ENCODE measurements at places on chromosomes 12 and 14.
A peak's percentile ranks its signal among the peaks of the same experiment; 100 is the strongest.

- DNase-seq = peak; percentile 52
Measured at GRCh38 chr14:103522649-103523574, at the start of gene CKB. Gene CKB (minus strand): TSS chr14:103522830. CDS start chr14:103522493, 337 bp downstream.

- no peak for DNase-seq
Measured at GRCh38 chr12:100402763-100403162, 45.9 kb downstream of the SLC17A8 start.

- no peak for DNase-seq
Measured at GRCh38 chr12:93173178-93173957, 204.4 kb upstream of the NUDT4 start.

DNA sequence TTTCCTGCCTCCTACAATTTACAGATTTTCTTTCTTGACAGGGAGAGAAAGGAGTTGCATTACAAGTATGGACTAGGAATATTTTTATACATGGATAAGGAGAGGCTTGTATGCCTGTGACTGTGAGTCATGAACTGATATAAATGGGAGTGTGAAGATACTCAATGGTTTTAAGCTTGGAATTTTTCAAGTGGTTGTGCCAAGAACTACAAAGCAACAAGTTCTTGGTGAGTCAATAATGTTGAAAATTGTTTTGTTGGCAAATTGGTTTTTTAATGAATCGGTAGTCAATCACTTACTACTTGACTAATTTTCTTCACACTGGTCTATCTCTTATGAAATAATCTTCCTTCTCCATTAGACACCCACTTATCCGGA is 58.9 kb upstream of the HMGA2 start:
- no peak for DNase-seq

GRCh38 chr12:536751-537245 is 77.1 kb downstream of the B4GALNT3 start:
- DNase-seq = no peak

GRCh38 chr12:16166563-16167470 is 110.7 kb downstream of the SLC15A5 start:
- DNase-seq = no peak

GRCh38 chr12:30996752-30997151 is 70.2 kb downstream of the TSPAN11 start:
- DNase-seq = no peak

- DNase-seq = peak; percentile 98
Measured at GRCh38 chr12:6752921-6753771, at the start of gene MLF2. Gene MLF2 (minus strand): TSS chr12:6753141. CDS start chr12:6752334, 807 bp downstream.

DNA sequence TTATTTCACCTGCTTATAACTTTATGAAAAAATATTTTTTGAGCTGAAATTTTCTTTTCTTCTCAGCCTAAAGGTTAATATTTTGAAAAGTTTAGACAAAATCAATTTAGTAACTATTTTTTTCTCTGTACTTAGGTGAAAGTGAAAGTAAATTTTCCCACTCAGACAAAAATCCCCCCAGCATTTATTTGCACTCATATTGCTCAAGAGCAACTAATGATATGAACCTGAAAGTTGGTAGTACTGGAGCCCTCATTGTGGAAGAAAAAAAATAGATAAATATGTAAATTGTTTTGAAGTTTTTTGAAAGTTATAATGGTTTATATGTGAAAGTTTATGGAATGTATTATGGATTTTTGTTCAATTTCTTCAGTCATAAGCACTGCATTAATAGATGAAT is 1005.9 kb upstream of the ATXN7L3B start:
- DNase-seq = no peak

DNA sequence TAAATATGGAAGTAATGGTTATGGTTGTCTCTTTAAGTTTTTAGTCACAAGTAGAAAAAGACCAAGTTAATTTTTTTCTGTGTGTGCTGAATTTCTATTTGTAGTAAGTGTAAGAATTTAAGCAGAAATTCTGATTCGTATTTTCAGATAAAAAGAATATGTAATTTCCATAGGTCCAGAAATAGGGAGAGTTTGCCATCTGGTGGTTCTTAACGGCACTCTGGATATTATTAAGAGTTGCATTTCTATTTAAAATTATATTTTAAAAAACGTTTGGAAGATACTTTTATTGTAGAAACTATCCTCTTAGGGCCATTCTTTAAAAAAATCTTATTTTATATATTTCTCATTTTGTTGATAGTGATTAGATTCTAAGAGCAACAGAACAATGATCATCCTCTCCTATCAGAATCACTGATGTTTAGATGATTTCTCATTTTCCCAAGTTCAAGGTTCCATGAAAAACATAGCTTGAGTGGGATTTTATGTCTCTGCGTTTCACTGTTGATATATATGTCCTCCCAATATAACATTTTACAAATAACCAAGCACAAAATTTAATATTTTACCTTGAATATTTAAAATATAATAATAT is 88.3 kb downstream of the LRRK2 start:
- DNase-seq = peak; percentile 26

GRCh38 chr12:3202734-3203446 is 125.7 kb downstream of the TSPAN9 start:
- peak; percentile 39 for DNase-seq

- DNase-seq = no peak
Measured at GRCh38 chr14:21241218-21241819, 27.9 kb downstream of the HNRNPC start.

GRCh38 chr12:6430124-6430989 is 14.4 kb upstream of the CD27 start:
- DNase-seq = peak; percentile 71

GRCh38 chr12:20024194-20024593 is 344.1 kb upstream of the PDE3A start:
- no peak for DNase-seq

DNA sequence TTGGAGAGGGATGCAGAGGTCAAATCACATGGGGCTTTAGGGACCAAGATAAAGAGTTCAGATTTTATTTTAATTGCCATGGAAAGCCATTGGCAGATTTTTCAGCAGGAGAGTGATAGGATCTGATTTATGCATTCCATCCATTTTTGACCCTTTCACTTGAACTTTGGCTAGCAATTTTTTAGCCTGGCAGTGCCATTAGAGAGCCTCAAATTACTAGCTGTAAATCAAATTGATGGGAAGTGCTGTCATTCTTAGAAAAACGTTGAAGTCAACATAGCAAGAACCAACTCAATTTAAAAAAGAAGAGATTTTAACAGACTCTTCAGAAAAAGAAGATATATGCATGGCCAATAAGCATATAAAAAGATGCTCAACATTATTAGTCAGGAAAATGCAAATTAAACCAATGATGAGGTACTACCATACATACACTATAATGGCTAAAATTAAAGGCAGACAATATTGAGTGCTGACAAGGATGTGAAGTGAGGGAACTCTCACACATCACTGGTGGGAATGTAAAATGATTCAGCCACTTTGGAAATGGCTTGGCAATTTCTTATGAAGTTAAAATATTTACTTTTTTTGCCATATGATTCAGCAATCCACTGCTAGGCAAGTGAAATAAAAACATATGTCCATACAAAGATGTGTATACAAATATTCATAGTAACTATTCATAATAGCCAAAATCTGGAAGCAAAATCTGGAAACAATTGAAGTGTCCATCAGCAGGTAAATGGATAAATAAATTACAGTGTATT is 89.7 kb downstream of the PTCSC3 start:
- DNase-seq = no peak

GRCh38 chr12:97452839-97453238 is 9.8 kb upstream of the RMST start:
- DNase-seq = peak; percentile 32

DNA sequence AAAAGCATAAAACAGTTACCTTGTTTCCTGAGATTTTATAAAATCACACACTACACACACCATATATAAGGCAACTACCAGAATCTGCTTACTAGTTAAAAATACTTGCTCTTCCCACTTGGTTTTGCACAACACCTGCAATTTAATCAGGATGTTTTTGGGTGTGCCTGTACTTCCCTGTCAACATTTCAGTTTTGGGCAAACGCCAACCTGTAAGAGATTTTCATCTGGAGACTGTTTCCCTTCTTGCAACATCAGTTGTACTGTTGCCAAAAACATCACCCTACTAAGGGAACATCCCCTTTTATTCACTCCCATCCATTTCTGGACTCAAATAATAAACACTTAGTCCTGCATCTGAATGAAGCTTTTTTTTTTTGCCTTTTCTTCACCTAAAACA is 172.3 kb downstream of the DUSP6 start:
- no peak for DNase-seq

DNA sequence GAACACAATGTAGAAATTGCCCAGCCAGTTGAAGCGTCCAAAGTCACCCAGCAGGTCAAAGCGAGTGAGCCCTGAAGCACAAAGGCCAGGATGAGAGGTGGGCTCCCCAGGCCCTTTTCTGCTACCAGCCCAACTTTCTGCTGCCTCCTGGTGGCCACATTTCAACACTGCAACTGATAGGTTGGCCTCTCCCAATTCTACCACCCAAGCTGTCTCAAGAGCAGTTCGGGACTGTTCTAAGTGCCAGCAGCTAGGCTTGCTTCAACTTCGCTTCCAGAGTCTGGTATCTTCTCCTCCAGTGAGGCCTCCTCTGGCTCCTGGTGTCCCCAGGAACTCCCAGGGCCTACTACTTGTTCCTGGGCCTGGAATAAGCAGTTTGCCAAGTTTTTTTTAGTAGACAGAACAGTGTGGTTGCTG is 3.4 kb upstream of the DHH start:
- DNase-seq = peak; percentile 68

DNA sequence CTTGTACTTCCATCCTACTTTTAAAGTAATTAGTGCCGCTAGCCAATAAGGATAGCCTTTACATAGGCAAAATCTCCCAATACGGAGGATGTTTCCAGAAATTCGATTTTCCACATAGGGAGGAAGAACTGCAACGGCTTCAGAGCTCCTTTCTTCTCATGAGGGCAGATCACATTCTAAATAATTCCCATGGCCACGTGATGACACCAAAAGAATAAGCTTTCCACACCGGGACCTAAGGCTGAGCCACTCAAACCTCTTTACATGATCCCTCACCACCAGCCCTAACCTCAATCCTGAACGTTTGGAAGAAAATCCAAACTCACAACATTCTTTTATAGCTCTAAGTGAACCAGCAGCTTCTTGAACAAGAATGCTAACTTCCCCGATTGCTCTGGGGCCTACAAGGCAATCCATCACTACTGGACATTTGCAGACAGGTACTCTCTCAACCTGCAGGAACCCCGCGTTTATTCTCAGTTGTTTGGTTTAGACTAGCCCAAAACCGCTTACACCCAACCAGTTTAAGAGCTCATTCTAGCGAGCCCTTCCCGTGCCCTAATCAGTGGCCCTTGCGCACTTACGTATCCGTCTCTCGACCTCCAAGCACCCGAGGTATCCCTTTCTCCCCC is 884 bp downstream of the CAPRIN2 start:
- DNase-seq = peak; percentile 45

- peak; percentile 87 for DNase-seq
Measured at GRCh38 chr14:106044949-106045596, 518.7 kb downstream of the TMEM121 start.

GRCh38 chr14:89660166-89660565 is 243.1 kb upstream of the FOXN3 start:
- DNase-seq = no peak

DNA sequence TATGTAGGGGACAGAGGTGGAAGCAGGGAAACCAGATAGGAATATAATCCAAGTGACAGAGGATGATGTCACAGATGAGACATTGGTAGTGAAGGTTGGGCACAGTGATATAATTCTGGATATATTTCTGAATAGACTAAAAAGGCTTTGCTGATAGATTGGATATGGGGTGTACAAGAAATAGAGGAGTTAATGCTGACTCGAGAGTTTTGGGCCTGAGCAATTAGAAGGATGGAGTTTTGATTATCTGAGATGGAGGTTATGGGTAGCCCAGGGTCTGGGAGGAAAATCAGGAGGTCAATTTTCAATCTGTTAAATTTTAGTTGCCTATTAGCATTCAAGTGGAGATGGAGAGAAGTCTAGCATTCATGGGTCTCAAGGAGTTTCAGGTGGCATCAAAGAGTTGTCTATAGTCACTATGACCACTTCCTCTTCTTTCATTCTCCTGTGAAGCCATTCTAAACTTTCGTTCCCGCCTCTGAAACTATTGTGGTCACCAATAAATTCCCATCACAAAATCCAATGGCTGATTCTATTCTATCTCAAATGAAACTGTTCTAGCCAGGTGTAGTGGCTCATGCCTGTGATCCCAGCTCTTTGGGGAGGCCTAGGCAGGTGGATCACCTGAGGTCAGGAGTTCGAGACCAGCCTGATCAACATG is 10.6 kb upstream of the ANO6 start:
- peak; percentile 46 for DNase-seq

- DNase-seq = peak; percentile 77
Measured at GRCh38 chr14:21104448-21105060, 3.7 kb downstream of the TMEM253 start.

- DNase-seq = peak; percentile 59
Measured at GRCh38 chr12:9049520-9050133, 60.3 kb downstream of the KLRG1 start.

DNA sequence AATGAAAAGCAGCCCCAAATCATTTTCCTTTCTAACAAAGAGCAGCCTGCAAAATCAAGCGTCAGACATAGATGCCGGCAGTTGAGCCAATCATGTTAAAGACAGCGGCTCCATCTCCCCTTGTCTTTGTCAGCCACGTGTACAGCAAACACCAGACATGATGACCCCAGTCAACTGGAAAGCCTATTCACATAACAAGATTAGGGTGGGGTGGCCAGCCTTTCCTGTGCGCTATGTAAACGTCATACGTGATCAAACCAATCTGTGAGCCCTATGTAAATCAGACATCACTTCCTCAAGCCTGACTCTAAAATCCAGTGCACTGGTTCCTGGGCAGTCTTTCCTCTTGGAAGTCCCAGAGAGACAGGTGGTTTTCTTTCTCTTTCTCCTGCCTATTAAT is 9.9 kb upstream of the FICD start:
- no peak for DNase-seq

DNA sequence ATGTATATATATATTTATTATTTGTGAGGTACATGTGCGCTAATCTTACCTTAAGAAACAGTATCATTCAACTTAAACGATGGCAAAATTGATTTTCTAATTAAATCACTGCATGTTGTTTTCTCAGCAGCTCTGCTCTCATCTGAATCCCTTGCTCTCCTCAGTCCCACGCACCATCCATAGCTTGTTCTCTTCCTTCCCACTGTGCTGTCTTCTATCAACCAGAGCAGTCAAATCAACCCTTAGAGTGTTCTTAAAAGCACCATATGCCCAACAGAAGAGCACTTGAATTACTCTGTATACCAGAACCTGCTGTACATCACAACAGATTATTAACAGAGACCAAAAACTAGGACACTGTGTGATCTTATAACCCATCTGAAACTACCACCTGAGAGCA is 209.4 kb upstream of the G2E3 start:
- DNase-seq = no peak

- no peak for DNase-seq
Measured at GRCh38 chr14:75393794-75394193, 34.0 kb upstream of the JDP2 start.
